ENCODE measurements at places on chromosomes 4 and X.

- DNase-seq: no peak
These were observed 345.4 kb downstream of the PPP1R2C start for GRCh38 chrX:42432552-42432951.

DNA sequence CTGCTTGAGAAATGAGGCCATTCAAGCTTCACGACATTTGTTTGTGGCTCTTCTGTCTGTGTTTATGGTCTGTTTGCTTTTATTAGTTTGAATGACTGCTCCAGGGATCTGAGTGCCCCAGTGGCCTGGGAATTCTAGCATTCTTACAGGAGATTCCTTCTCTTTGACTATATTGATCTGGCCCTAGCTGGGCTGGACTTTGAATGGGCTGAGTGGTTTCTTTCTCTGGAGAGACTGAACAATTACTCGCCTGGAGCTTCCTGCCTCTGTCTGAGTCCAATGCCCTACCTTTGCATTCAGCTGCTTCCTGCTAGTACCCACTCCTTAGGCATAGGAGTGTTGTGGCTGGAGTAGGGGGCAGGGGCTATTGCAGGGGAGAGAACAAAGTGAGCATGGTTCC lies 51.2 kb upstream of the EDA start:
- DNase-seq: no peak

DNA sequence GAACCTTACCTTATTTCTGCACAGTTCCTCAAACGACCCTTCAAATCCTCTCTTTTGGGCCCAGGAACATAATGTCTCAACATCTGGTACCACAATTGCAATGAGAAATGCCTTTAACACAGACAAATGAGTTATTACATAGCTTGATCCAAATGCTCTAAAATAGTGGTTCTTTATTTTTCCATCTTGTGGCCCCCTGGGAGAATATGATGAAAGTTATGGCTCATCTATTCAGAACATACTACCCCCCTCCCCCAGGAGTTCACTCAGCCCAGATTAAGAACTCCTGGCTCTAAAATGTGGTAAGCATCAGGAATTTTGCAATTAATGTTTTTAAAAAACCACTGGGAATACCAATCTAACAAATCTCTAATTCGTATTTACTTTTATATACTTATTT lies 23.9 kb upstream of the CENPU start:
- no peak for DNase-seq

DNA sequence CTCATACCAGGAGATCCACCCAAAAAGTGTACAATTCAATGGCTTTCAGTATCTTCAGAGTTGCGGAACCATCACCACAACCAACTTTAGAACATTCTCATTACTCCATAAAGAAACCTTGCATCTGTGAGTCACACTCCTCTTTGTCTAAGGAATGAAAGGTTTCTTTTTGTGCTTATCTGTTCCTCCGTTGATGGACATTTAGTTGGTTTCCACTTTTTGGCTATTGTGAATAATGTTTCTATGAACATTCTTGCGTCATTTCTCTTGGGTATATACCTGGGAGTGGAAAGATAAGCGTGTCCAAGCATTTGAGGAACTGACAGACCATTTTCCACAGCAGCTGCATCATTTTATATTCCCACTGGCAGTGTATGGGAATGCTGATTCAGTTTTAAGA lies 10.6 kb downstream of the FAM184B start:
- no peak for DNase-seq

DNA sequence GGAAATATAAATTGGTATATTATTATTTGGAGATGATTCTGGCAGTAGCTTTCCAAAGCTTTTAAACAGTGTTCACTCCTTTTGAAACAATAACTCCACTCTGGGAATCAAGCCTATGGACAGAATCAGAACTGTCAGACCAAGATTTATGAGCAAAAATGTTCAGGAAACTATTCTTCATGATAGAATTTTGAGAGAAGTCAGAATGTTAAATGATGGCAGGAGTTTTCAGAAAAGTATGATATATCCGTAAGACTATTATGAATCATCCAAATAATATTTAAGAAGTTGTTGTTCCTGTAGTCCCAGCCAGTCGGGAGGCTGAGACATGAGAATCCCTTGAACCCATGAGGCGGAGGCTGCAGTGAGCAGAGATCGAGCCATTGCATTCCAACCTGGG lies 50.5 kb upstream of the ADGRG2 start:
- DNase-seq: no peak

- DNase-seq: no peak
These were observed 72.0 kb downstream of the TSPAN5 start for GRCh38 chr4:98586291-98586961.

GRCh38 chr4:101678180-101678579 lies 112.3 kb upstream of the BANK1 start:
- no peak for DNase-seq

DNA sequence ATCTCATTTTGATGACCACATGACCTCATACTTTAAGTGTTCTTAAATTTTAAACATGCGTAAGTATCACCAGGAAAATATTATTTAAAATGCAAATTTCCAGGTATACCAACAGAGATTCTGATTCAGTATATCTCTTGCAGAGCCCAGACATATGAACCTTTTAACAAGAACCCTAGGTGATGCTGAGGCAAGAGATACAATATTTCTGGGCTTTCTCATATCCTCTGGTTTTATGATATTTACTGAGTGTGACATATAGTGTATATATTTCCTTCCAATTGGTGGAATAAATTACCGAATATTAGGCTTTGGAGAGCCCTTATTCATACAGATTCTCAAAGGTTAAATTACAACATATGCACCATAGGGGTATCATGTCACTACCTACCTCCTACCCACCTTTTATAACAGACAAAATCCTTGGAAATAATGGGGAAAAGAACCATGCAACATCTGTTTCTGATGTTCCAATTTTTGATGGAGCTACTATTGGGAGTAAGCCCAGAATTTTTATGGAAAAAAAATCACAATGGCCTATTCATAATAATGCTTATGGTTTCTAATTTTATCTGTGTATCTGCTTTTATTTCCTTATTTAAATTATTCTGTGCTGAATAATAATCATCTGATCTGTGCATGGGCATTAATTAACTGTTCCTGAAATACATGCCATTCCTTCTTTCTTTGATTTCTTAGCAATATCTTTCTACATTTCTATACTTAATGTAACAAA lies 27.1 kb downstream of the KCTD8 start:
- DNase-seq: no peak

- peak; percentile 35 for DNase-seq
These were observed 2.4 kb downstream of the SPRY1 start for GRCh38 chr4:123398853-123399626.

GRCh38 chr4:156695163-156695562 lies 276.4 kb downstream of the PDGFC start:
- DNase-seq: no peak

DNA sequence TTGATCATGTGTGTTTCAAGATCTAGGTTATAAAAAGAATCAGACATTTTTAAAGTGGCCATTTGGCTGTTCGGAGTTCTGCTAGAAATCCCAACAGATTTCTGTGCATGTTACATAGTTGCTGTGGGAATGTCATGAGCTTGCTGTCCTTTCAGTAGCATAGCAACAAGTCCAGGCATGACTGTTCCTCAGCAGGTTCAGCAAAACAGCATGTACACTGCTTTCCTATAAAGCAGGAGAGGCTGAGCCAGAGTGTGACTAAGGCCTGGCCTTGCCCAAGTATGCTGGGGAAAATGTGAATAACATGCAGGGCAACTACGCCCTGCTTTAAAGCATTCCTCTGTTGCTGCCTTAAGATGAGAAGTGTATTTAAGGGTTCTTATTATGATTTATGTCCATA lies 217.1 kb upstream of the SMIM31 start:
- no peak for DNase-seq

- DNase-seq: no peak
These were observed 50.2 kb downstream of the SMAD1 start for GRCh38 chr4:145531859-145532258.

GRCh38 chrX:17613979-17614588 lies 123.2 kb upstream of the SCML1 start:
- no peak for DNase-seq

GRCh38 chr4:109574443-109574850 lies 14.4 kb downstream of the MCUB start:
- DNase-seq: no peak

DNA sequence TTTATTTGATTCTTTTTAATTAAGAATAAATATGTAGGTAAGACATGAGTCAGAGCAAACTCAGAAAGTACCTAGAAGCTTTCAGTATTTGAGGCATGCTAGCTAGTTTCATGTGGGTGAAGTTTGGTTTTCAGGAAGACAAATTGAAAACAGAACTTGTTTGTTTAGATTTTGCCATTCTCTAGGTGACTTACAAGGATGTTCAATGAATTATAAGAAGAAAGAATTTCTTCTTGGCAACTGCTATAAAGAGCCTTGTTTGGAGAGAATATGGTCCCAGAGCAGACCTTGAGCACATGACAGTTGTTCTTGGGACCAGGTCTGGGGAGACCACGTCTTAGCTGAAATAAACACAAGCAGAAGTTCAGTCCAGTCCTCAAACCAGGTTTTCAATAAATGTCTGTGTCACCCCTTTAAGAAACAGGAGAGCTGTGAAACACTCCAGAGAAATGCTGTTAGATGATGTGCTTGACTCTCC lies 38.0 kb upstream of the IL21 start:
- DNase-seq: no peak

DNA sequence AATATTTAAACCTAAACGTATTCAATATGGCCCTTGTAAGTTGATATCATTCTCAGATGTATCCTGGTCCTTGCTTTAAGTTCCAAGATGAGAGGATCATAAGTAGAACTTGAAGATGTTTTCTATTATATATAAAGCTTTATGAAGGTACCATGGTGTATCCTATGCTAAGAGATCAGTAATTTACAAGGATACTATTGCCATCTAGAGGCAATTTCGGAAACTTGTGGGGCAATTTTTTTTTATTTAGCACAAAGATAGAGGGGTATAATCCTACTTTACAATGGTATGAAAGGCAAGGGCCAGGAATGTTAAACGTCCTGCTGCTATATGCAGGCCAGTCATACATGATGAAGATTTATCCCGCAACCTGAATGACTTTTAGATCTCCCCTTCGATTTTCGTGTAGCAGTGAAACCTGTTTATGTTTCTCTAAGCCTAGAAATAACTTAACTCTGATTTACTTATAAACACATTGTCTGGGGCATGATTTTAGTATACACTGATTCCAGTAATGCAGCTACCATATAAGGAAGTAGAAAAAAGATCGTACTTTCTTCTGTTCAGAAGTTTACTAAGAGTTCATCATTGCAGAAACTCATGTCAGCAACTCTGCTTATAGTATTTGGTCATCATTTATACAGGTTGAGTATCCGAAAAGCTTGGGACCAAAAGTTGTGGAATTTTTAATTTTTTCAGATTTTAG lies 2.6 kb downstream of the SLC25A31 start:
- DNase-seq: no peak

- no peak for DNase-seq
These were observed 655.8 kb downstream of the ZNF674 start for GRCh38 chrX:45889471-45889870.

DNA sequence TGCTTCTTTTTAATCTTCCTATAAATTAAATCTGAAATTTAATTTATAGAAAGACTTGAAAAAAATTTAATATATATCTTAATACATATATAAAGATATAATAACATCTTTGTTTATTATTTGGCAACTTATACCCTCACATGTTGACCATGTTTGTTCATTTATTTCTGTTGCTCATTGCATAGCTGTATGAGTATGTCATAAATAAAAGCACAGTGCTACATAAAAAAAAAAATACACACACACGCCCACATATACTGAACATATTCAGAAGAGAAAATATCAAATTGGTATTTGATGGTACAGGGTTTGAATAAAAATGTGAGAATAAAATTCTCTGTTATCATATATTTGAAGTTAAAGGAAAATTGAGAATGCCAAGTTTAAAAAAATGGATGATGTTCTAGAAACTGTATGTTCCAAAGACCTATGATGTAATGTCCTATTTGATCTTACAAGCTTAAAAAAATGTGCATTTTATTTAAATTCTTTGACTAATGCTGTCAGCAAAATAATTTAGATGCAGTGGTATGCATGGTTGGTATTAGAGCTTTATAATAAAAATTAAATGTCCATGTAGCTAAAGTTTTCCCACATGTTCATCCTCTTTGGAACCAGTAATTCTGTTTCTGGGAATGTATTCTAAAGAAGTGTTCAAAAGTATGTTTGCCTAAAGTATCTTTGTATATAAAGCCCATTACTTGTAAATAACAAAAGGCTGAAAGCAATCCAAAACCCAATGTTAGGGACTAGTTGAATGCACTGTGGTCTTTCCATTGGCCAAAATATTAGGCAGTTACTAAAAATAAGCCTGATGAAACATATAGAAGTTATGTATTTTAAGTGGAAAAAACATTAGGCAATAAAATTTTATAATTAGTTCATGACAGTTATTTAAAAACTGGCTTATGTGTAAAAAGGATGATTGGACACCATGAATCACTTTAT lies 12.9 kb downstream of the TMEM184C start:
- DNase-seq: no peak

GRCh38 chr4:83013420-83013867 lies 2.8 kb upstream of the LIN54 start:
- DNase-seq: no peak
